Frontal cortex (tissue), 4 donors: ENCODE measurements at places on chromosomes 3 and 15.

DNA sequence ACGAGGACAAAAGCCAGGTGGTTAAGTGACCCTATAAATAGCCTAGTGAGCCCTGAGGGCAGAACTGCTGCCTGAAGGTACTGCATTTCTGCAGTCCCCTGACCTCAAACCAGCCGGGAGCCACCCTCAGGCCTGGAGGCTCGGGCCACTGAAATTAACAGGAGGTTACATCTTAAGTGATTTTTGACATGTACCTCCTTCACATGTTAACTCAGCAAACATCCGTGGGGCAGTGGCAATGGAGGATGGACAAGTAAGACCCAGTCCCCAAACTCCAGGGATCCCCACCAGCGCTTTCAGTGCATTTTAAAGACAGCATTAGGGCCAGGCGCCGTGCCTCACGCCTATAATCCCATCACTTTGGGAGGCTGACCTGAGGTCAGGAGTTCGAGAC is 26.2 kb downstream of the PSTPIP1 start:
- DNase-seq, result no peak

- no peak for DNase-seq
Measured at GRCh38 chr3:40278791-40279190, 30.7 kb upstream of the EIF1B start.

- DNase-seq, result no peak
Measured at GRCh38 chr15:63210151-63211091, 21.0 kb downstream of the RAB8B start.

DNA sequence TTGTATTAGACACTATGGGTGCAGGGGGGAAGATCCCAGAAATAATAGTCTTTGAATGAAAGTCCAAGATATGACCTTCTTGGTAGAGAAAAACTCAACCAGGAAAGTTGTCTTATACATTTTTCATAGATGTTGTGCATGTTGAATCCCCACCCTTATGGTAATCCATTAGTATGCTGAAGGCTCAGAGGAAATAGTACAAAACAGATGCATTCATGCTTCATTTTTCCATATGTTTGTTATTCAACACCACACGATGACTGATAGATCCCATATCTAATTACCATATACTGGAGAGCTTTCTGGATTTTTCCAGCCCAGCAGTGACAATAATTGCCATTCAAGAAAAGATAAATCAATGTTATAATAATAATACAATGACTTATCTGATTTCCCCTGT is 487.4 kb downstream of the FGF12 start:
- DNase-seq, result no peak

- DNase-seq, result peak; percentile 6
Measured at GRCh38 chr3:184907681-184908649, 96.0 kb downstream of the VPS8 start.

DNA sequence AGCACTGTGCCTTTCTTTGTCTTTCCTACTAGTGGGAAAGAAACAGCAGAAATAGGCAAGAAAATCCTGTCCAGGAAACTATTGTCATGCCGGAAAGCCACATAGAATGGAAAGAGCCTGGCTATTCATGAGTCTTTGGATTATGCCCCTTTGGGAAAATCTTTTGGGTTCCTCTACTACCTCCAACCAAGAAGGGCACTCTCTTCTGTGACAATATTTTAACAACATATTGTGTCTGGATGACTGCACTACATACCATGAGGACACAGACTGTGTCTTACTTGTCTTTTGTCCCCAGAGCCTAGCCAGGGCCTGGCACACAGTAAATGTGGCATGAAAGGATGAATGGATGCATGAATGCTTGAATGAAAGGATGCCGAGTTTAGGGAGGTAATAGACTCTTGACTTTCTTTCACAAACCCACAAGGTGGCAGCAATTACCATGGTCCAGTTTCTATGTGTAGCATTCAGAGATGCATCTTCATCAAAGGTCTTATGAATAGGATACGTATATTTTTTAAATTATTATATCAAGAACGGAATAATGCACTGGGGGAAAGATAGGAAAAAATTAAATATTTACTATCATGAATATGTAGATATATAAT is 30.3 kb downstream of the ARL14 start:
- DNase-seq, result peak; percentile 43

- DNase-seq, result no peak
Measured at GRCh38 chr3:55235416-55235815, 251.7 kb downstream of the WNT5A start.

- DNase-seq, result no peak
Measured at GRCh38 chr3:111012388-111013248, 59.0 kb upstream of the NECTIN3 start.

- no peak for DNase-seq
Measured at GRCh38 chr15:83587091-83587490, 66.8 kb upstream of the ADAMTSL3 start.

- DNase-seq, result no peak
Measured at GRCh38 chr15:66496951-66497501, 536 bp downstream of the SNAPC5 start.

GRCh38 chr3:8665407-8665896 is 20.9 kb upstream of the SSUH2 start:
- no peak for DNase-seq

GRCh38 chr3:140007911-140008869 is 73.2 kb downstream of the CLSTN2 start:
- no peak for DNase-seq

DNA sequence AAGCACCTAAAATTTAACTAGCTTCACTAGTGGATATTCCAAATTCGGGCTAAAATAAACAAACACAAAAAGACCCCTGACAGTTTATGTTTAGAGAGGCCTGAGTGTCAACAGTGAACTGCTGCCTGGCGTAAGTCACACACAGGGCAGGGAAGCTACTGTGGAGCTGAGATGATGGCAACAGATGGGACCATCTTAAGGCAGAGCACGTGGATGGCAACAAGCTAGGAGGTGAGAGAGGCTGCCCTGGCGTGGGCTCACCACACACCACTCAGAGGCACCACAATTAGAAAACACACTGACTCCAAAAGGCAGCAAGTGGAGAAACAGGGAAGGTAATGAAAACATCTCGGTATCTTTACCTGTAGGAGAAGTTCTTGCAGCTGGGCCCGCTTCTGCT is 93.3 kb downstream of the ATP1B3 start:
- no peak for DNase-seq
